ENCODE measurements at places on chromosomes 3 and 15.

DNA sequence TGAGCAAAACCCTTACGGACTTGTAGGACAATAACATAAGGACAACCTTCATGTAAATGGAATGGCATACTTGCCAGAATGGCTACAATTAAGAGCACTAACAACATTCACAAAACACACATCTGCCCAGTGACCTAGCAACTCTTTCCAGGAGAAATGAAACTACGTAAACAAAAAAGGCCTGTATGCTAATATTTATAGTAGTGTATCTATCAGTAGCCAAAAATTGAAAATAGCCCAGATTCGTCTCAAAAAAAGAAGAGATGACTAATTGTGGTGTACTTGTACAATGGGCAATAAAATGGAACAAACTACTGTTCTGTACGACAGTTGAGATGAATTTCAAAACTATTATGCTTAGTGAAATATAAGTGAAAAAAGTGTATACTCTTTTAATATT is 38.4 kb downstream of the CMC1 start:
- no peak for DNase-seq

DNA sequence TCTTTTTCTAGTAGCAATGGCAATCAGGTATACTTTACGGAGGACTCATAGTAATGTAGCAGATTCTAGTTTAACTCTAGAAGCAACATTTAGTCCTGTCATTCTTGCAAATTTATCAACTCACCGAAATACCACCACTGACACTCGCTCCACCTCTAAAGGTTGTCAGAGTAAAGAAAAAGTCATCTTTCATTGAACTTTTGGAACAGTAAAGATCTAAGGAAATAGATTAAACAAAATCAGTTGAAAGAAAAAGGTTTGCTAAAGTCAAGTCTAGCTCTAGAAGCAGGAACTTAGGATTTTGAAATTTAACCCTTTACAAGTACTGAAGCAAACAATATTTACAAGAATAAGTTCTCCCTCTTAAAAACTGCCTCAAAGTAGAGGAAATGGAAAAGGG is 8.7 kb downstream of the ATP8B4 start:
- DNase-seq = no peak

DNA sequence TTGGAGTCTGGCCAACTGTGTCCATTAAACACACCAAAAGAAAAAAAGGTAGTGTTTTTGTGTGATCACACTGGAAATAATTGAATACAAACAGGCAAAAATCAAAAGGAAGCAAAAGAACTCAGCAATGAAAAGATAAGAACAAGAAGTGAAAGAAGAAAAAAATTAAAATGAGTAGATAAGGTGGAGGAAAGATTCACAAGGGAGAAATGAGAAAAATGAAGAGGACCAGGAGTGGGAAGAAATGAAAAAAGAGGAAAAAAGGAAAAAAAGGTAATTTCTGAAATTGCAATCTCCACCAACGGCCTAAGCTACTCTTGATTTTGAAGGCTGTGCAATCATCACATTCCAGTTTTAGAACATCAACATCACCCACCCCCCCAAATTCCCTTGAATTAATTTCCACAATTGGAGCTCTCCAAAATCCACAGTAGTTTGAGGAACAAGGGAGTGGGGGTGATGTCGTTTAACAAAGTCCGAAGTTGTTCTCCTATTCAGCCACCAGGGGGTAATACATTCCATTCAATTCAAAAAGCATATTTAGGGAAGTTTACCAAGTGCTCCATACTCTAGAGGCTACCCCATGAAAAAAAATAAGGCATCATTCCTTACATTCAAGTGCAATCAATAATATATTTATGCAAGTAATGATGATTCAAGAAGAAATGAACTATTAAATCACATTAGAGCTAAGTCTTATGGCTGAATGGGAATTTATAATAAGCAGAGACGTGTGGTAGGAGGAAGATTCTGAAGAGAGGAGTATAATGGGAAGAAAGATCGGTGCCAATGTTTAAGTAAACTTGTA is 37.4 kb downstream of the ZNF860 start:
- peak; percentile 40 for DNase-seq

- DNase-seq = no peak
These were observed 2.4 kb upstream of the DCBLD2 start for GRCh38 chr3:98903705-98904481.

GRCh38 chr3:8606701-8607231 is 37.8 kb downstream of the SSUH2 start:
- DNase-seq = no peak

- DNase-seq = no peak
These were observed 71.4 kb upstream of the BHLHE40 start for GRCh38 chr3:4907643-4908432.

DNA sequence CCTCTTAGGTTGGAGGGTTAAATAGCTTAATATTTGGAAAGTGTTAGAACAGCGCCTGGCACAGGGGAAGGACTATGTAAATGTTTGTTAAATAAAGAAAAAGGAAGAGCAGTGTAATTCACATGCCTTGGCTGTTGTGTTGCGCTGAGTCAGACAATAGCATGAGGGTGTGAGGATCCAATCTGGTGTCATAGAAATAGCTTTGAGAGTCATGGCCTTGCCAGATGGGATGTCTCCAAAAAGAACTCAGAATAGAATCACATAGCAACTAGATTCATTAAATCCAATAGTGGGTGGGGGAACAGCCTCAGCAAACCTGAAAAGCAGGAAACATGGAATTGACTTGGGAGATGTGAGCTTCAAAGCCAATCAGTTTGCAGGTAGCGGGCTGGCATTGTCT is 3.9 kb upstream of the RBSN start:
- DNase-seq = no peak

DNA sequence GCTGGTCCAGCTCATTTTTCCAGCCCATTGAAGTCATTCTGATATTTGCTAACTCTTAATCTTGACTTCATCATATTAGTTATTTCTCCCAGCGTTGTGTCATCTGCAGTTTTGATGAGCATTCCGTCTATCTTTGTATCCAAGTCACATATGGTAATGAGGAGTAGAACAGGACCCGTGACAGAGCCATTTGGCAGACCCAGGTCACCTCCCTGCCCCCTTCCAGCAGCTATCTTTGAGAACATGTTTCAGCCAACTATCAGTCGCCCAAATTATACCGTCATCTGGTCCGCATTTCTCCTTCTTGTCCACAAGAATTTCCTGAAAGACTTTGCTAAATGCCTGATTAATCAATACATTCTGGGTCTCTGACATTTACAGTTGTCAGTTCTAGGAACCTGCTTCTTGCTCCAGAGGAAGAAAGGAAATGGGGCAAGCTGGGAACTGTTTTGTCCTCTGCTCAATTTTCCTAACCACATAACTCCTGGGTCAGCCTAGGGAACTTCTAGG is 347.1 kb upstream of the NR2E3 start:
- DNase-seq = no peak

DNA sequence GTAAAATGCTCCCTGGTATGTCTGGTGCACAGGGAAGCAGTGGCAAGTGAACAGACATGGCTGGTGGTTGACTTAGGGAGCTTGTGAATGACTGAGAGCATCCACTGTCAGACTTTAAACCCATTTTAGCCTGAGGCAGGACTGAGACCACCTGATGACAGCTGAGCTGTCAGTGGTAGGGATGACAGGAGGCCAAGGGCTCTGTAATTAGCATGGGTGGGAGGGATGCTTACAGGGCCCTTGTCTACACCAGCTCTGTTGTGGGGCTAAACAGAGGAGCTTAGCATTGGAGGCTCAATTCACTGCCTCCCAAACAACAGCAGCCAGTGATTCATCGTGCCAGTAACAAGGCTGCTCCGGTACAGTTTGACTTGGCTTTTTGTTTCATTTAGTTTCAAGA is 169.4 kb downstream of the CHST2 start:
- DNase-seq = no peak

- DNase-seq = no peak
These were observed 214.3 kb downstream of the ADAMTS9 start for GRCh38 chr3:64473466-64473865.

- DNase-seq = no peak
These were observed 310.0 kb upstream of the UBE2E2 start for GRCh38 chr3:22893101-22893500.

DNA sequence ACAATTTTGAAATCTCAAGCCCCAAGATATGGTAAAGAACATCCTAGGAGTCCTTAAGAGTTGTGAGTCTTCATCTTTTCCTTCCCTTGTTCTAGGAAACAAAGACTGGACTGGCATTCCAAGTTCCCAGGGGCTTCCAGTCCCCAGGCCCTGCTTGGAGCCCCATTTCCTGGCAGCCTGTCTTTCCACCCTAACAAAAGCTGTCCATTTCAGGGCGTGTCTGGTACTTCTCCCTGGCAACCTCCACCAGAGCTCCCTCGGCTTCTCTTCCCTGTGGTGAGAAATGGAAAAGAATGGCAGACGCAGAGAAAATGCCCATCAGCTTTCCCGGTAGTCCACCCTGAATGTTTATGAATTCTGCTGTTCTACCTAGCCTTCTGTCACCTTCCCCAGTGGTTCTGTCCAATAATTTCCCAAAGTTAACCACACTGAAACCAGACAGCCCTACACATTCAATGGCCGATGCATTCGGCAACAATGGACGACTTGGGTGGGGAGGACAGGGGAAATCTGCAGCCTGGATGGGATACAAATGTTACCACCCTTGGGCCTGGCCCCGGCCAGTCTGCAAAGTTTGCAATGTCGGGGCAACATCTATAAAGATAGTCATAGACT is 6.8 kb downstream of the RAB6B start:
- DNase-seq = no peak

DNA sequence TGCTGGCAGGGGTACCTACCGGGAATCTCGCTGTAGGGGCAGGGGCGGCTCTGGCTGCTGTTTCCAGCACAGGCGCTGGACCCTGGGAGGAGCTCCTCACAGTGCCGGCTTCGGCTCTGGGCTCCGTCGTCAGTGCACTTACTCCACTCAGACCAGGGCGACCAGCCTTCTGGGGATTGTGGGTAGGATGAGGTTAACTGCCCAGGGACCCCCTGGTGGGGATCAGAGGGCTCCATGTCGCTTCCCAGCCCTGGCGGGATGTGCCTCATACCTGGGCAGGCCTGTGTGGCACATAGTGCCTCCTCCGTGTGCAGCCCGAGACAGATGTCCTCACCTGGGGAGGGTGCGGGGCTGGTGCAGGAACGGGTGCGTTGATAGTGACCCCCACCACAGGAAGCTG is 115.7 kb downstream of the SEMA5B start:
- DNase-seq = no peak

- no peak for DNase-seq
These were observed 2.9 kb downstream of the NAA50 start for GRCh38 chr3:113743006-113743630.
